Gastroesophageal sphincter (tissue), 4 donors: ENCODE measurements at places on chromosomes 6 and 20.
A peak's percentile ranks its signal among the peaks of the same experiment; 100 is the strongest.

DNA sequence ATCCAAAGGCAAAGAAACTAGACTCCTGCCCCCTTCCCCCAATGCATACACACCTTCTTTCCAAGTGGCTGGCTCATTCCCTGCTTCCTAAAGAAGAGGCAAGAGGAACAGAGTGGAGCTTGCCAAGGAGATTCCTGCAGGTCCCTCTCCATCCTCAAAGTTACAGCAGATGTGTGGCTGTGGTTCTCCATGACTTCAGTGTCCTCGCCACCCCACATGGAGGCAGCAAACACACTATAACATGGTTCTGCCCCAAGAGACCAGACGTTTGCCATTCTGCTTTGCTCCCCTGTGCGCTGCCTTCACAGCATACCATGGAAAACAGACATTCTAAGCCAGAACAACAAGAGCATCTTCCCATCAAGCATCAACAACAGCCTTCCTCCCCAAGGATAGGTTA is 84.4 kb downstream of the BACH2 start:
- no peak for ATAC-seq

DNA sequence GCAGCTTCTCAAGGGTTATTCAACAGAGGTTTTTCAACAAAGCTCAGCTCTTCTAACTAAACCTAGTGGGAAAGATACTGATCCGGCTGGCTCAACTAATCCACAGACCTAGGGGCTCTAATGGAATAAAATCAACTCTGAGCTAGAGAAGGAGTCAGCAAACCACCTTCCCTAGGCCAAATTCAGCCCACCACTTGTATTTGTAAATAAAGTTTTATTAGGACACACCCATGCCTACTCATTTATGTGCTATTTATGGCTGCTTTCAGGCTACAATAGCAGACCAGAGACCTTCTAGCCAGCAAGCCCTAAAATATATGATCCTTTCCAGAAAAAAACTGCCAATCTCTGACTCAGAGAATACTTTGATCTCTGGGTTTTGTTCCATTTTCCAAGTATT is 6.0 kb upstream of the RAB22A start:
- ATAC-seq = no peak

DNA sequence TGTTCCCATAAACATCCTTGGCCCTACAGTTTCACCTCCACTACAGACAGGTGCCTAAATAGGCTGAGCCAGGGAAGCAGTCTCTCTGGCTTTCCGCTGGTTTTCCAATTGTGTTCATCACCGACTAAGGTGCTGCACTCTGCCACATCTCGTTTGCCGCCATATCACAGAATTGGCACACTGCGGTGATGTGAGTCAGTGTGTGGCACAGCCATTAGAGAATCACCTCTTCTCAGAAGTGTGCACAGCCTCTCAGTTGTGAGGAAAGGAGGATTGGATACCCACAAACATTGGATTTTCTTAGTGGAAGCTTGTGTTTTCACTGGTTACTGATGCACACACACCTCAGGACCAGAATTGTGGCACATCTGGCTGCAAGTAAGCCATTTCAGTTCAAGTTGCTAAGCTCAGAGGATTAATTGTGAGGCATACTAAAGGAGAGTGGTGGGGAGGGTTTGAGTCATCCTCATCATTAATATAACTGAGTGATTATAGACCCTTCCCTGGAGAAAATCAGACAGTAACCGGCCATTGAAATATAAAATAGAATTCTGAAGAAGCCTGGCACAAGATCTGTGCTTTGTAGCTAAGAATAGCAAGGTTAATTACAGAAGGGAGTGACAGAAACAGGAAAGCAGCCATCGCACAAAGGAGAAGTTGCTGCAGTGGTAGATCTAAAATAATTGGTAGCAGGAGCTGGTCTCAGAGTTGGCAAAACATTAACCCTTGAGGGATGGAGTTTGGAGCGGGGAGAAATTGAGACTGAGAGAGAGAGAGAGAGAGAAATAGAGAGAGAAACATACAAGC is 506.9 kb downstream of the LMBRD1 start:
- no peak for ATAC-seq

GRCh38 chr20:24781418-24781980 is 167.6 kb upstream of the CST7 start:
- no peak for ATAC-seq

DNA sequence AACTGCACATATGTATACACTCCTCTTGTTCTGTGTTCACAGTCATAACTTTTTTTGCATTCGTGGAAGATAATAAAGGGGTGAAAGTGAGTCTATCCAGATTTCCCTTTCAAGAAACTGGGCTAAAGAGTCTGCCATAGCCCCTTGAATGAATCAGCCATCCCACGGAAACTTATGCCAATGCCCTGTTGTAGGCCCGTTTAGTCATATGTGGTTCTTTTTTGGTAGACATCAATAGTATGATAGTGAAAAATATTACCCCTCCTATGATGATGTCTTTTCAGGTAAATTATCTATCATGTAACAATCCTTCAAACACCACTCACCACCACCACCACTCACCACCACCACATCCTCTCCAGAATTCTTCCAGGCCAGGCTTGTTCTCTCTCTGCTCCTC is 99.9 kb upstream of the MYLIP start:
- no peak for ATAC-seq

DNA sequence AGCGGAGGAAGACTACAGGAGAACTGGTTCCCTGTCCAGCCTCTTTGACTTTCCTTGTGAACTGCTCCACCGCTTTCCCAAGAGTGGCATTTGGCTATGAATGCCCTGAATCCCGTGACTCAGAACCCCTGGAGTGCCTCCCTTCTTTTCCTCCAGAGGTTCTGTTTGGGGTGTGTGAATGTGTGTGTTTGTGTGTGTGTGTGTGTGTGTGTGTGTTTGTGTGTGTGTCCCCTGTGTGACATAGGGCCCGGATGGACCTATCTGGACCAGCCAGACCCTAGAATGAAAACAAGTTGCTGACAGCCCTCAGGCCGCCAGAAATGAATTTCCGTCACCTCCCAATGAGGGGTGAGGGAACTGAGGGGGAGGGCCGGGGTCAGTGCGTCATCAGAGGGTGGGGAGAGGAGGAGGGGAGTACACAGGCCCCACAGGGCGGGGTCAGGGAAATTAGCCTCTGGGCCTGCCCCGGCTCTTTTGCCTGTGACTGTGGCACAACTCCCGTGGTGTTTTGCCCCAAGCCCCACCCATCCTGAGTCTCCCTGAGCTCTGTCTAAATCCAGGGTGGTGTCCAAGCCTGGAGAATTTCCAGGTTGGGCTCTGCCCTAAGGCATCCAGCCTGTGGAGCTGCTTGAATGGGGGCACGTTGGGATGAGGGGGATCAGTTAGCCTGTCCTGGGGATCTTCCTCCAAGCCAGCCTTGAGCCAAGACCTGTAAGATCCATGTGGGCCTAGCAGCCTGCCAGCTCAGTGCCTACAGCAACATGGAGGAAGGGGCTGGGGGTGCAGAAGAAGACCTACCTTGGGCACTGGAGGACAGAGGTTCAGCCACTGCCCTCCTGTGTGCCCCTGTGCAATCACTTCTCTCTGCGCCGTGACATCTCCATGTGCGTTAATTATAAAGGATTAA is 15.2 kb upstream of the MRPS18A start:
- peak; percentile 94 for ATAC-seq

- ATAC-seq = no peak
Observed at GRCh38 chr6:122020588-122021264, 378.7 kb upstream of the HSF2 start.

GRCh38 chr6:116476002-116476678 is 15.0 kb downstream of the CALHM6 start:
- ATAC-seq = no peak

- ATAC-seq = no peak
Observed at GRCh38 chr20:34689486-34689885, 12.6 kb upstream of the PIGU start.

DNA sequence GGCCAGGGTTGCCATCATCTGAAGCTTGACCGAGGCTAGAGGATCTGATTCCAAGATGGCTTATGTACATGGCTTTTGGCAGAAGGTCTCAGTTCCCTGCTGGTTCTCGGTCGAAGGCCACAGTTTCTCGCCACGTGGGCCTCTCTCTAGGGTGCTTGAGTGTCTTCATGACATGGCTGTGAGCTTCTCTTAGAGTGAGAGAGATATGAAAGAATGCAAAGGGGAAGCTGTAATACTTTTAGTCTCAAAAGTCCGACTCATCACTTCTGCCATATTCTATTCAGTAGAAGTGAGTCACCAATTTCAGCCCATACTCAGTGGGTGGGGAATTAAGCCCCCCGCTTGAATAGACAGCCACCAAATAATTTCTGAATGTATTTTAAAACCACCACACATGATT is 94.2 kb downstream of the UTRN start:
- ATAC-seq = no peak

GRCh38 chr6:72621291-72622093 is at the start of gene KCNQ5:
Gene KCNQ5 (plus strand): TSS chr6:72622064.
- ATAC-seq = peak; percentile 24

GRCh38 chr6:40713002-40713719 is 126.0 kb upstream of the LRFN2 start:
- ATAC-seq = no peak

- no peak for ATAC-seq
Observed at GRCh38 chr20:6178537-6178936, 55.7 kb upstream of the FERMT1 start.

GRCh38 chr6:101439790-101440189 is 46.3 kb downstream of the GRIK2 start:
- no peak for ATAC-seq

- ATAC-seq = no peak
Observed at GRCh38 chr20:24316731-24317130, 152.7 kb upstream of the SYNDIG1 start.

DNA sequence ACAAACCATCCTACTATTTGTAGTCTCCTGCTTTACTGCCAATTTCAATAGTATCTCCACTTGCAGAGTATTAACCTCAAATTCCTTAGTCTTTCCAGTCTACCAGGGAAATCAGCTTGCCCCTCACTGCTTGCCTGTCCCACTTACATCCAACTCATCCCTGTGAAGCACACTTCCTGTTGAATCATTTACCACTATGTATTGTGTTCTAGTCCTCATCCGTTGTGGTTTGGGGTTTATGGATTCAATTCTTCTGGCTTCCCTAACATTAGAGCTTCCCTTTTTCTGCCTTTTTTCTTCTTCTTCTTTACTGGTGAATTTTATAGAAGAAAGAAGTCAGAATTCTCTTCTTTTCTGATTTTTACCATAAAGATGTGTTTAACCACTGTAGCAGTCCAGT is 5.1 kb upstream of the TXLNB start:
- no peak for ATAC-seq

DNA sequence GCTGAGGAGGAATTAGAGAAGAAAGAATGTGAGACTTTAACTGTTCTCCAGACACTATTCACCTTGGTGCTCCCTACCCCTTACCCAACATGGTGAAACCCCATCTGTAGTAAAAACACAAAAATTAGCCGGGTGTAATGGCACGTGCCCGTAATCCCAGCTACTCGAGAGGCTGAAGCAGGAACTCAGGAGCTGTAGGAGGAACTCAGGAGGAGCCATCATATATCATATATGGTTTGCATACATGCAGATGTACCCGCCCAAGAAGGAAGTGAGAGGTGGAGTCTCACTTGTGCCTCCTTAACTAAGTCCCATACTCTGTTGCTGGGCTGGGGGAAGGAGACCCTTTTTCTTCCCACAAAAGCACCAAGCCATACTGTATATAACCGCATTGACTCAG is 35.5 kb upstream of the ME1 start:
- no peak for ATAC-seq

DNA sequence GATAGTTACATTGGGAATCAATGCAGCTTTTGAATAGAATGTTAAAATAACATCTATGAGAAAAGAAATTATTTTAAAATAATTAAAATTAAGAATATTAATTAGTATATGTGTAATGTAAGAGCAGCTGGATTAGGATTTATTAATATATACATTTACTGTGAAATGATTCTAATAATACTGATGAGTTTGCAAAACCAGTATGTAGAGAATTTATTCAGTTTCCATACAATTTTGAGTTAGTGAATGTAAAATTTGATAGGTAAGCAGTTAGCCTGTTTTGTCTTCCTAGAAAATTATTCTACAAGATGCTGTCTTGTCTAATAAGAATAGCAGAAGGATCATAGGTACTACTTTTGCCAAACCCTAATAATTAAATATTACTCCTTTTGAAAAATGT is 70.6 kb downstream of the STXBP5 start:
- no peak for ATAC-seq

- ATAC-seq = no peak
Observed at GRCh38 chr20:1434571-1435336, 31.9 kb downstream of the NSFL1C start.

DNA sequence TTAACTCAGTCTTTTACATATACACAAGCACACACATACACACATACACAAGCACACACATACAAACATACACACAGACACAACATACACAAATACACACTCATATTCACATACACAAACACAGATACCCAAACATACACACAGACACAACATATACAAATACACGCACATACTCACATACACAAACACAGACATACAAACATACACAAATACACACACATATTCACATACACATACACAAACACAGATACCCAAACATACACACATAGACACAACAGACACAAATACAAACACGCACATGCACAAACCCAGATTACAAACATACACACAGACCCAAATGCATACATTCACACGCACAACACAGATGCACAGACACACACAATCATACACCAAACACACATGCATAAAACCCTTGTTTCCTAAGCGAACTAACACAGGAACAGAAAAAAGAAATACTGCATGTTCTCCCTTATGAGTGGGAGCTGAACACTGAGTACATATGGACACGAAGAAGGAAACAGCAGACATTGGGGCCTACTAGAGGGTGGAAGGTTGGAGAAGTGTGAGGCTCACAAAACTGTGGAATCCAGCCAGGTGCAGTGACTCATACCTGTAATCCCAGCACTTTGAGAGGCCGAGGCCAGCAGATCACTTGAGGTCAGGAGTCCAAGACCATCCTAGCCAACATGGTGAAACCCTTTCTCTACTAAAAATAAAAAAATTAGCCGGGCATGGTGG is 34.2 kb downstream of the PIM1 start:
- no peak for ATAC-seq

- ATAC-seq = no peak
Observed at GRCh38 chr6:125236536-125237327, 65.0 kb downstream of the HDDC2 start.

GRCh38 chr6:129032602-129033001 is 149.7 kb downstream of the LAMA2 start:
- peak; percentile 87 for ATAC-seq

GRCh38 chr6:134920422-134920821 is 29.5 kb downstream of the ALDH8A1 start:
- ATAC-seq = no peak

- no peak for ATAC-seq
Observed at GRCh38 chr6:85417336-85417735, 32.5 kb upstream of the NT5E start.

DNA sequence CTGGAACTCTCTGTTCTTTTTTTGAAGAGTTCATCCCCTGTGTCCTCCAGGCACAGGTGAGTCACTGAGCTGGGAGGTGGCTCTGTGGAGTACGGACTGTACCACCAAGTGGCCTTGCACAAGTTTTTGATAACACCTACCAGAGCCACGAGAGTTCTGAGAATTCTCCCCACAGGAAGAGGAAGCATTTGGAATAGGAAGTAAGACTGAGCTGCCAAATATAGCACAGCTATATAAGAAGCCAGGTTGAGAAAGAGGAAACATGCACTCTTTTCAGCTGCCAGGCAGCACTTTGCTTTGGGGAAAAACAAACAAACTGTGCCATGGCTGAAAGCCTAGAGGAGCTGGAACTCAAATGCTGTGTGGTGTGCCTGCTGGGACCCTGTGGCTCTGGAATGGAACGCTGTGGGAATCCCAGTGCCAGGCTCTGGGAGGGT is 70.8 kb upstream of the RIPOR2 start:
- ATAC-seq = peak; percentile 88
